Foreskin keratinocyte (primary cell): ENCODE measurements at places on chromosomes 4 and X.

GRCh38 chr4:155509555-155509954 is 132.8 kb upstream of the MAP9 start:
- no peak for DNase-seq

- DNase-seq: no peak
Measured at GRCh38 chrX:56618323-56618722, 54.9 kb downstream of the UBQLN2 start.

DNA sequence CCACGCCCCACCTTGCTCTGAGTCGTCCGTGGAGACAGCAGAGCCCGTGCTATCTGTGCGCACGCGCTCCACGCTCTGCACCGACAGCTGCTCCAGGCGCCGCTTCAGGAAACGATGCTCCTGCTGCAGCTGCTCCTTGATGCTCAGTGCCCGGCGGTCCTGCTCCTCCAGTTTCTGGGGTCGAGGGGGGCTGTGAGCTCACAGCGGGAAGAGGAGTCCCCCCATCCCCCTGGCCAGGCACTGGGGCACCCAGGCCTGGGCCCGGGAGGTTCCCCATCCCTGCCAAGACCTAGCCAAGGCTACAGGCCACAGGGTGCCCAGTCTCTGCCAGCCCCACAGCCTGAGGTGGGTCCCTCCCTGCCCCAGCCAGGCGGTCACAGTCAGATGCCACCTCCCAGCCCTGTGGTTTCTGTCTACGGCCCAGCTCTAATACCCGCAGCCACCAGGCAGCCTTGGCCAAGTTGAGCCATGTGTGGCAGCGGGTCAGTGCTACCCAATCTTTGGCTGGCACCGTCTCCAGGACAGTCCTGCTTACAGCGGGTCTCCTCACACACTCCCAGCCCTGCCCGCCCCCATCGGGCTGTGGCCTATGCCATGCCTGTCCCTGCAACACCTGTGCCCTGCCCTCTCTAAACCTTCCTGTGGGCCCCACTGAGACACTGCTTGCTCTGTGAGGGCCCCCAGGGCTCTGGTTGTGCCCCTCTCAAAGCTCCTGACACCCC is 9.3 kb upstream of the HAUS3 start:
- no peak for DNase-seq

- peak; percentile 80 for DNase-seq
Measured at GRCh38 chr4:182189103-182189878, 53.9 kb upstream of the TENM3 start.

DNA sequence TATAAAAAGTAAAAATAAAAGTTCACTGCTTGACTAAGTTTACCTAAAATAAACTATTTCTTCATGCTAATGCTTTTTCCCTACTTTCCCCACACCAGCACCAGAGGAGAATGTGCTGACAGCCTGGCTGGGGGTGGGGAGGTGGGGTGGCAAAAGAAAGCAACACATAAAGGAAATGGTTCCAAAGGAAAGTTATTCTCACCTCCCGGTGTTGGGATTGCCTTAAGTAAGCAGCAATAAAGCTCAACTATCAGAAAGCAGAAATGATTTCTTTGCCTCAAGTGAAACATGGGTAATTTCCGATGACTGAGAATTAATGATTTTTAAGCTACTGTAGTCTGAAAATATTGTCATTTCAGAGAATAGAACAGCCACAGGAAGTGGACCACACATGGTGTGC is 84.5 kb upstream of the DKK2 start:
- DNase-seq: no peak

- DNase-seq: peak; percentile 20
Measured at GRCh38 chr4:170875868-170876267, 786.1 kb upstream of the AADAT start.

DNA sequence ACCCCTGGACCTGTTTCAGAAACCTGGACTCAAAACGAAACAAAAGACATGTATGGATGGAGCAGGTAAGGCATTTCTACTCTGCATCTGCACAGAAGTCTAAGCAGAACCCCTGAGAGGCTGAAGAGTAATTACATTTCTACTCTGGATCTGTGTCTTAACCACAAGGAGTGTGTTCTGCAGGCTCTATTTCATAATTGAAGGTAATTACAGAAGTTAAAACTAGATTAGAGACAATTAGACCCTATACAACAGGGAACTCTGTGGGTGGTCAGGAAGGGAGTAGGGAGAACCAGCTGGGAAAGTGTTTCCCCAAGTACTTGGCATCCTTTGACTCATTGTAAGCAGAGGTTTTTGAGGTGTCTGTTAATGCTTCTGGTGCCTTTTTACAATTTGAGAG is 69.8 kb downstream of the IGSF1 start:
- DNase-seq: no peak

DNA sequence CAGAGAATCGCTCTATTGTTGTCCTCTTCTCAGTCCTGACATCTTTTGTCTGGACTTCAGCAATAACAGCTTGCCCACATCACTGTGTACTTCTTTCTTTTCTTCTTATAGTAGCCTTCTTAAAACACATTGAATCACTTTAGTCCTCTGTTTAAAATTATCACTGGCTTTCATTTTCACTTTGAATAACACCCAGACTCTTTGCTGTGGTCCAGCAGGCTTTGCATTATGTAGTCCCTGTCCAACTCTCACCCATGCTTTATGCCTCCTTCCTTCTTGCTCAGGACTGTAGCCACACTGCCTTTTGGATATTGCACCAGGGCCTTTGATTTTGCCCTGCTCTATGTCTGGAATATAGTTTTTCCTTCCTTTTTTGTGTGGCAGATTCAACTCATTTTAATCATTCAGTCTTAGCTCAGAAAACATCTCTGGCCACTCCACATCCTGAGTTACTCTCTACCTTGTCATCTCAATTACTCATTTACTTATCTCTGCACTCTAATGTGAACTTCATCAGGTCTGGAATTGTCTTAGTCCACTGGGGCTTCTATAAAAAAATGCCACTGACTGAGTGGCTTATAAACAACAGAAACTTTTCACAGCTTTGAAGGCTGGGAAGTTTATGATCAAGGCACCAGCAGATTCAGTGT is 168.2 kb downstream of the C4orf33 start:
- DNase-seq: no peak

DNA sequence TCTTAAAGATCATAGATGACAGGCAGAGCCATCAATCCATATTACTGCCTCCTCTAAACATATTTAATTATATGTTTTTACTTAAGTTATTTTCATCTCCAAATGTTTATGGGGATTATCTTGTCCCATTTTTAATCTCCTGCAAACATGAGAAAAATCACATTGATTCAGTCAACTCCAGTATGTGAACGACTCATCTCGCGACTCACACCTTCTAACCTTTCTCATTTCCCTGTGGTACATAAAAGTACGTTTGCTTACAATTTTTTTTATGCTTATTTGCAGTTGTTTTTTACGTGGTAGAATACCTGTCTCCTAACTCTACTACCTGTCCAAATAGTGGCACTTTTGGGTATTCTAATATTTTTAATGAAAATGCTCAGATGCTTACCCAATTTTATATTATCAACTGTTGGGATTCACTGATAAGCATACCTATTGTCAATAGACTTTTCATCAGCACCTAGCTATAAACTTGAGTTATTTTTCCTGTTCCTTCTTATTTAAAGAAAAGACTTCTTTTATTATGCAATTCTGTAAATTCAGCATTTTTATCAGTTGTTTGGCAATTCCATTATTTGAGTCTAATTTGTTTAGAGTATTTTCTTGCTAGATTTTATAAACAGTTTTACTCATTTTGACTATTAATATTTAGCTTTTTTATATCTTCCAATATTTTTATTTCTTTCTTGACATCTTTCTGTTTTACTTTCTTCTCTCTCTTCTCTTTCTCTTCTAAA is 276.6 kb downstream of the ANK2 start:
- peak; percentile 18 for DNase-seq

GRCh38 chr4:5378002-5378401 is 326.7 kb downstream of the STK32B start:
- DNase-seq: no peak

DNA sequence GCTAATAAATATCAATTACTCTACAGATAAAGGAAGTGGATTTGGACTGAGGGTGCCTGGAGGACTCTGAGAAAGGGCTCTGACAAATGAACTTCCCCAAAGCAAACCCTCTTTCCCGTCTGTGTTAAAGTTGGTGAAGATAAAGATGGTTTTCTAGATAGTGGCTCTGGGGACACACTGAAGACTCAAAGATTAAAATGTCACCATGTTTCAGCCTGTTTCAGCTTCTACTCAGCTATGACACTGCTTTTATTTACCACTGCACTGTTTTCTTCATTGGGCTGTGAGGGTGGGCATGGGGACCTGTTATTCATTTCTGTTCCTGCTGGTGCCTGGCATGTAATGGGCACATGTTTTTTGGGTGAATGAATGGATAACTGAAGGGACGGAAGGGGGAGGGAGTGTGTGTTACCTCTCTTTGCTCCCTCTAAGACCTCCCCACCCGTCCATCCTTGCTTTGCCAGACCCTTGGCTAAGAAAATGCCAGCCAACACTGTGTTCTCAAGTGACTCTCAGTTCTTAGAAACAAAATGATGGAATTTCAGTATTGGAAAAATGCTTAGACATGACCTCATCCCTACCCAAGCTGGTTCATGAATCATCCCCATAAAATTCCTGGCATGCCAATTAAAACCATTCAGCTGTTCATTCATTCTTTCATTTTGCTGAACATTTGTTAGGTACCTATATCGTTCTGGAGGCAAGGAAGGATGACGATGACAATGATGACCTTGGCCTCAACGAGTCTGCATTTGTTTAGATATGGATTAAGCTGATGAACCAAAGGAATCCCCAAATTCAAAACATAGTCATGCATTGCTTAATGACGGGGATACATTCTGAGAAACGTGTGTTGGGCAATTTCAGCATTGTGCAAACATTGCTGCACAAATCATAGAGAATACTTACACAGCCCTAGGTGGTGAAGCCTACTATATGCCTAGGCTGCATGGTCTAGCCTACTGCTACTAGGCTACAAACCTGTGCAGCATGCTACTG is 13.4 kb upstream of the STK32B start:
- peak; percentile 99 for DNase-seq

GRCh38 chrX:148588649-148589310 is 88.4 kb downstream of the AFF2 start:
- peak; percentile 4 for DNase-seq
